Upper lobe of right lung (tissue), 1 donor: ENCODE measurements at places on chromosomes 4 and X. TPM values are rescaled to one million over a fixed set of nuclear protein-coding genes. Genes with fewer than 3 reads are reported as not detected.

- no peaks in the 10 kb centered on the region for H3K27me3 ChIP-seq
- H3K36me3 ChIP-seq = no peaks in the 10 kb centered on the region
These were observed 18.1 kb downstream of the SMIM31 start for GRCh38 chr4:164772076-164772475.

- no peaks in the 10 kb centered on the region for H3K27me3 ChIP-seq
- H3K4me3 ChIP-seq = no peak overlapping the region
- DNase-seq = no peak
- no peak overlapping the region for H3K27ac ChIP-seq
These were observed 31.0 kb downstream of the TAB3 start for GRCh38 chrX:30858098-30858497.

- H3K27ac ChIP-seq = peak overlapping the region; percentile 13
- H3K36me3 ChIP-seq = no peaks in the 10 kb centered on the region
- H3K4me3 ChIP-seq = peak overlapping the region; percentile 55
- peaks cover 9% of the 10 kb centered on the region for H3K4me1 ChIP-seq
- DNase-seq = peak; percentile 70
- peaks cover 24% of the 10 kb centered on the region for H3K27me3 ChIP-seq
These were observed 664 bp downstream of the PRSS12 start for GRCh38 chr4:118351851-118352827.

DNA sequence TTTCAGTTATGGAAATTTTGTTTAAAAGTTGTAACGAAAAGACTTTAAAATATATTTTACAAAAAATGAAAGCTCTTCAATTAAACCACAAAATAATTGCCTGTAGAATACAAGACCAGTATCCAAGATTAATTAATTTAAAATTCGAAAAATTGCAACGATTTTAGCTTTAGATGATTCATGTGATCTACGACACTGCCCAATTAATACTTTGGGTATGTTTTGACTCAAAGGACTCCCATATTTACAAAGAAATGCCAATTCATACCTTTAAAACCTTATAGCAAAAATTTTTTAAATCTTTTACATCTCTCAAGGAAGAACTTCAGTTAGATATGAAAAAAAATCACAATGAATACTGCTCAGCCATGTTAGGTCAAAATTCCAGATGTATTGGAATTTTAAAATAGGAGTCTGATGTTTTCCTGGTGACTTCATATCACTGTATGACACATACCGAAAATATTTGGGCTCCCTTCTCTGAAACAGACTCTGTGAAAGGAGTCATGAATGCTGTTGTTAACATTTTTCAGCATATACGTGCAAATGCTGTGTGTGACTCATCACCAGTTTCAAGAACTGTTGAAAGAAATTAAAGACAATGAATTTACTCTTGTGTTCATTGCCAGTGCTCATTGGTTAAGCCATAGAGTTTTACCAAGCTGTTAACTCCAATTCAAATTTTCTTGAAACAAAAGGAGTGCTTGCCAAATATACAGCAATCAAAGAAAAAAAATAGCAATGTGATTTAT is 13.8 kb upstream of the SMS start:
- no peaks in the 10 kb centered on the region for H3K27me3 ChIP-seq
- peak overlapping the region; percentile 51 for H3K27ac ChIP-seq
- peak overlapping the region; percentile 23 for H3K4me3 ChIP-seq
- H3K36me3 ChIP-seq = no peaks in the 10 kb centered on the region
- no peak for DNase-seq

GRCh38 chr4:112748352-112748878 is 111.5 kb downstream of the LARP7 start:
- no peaks in the 10 kb centered on the region for H3K27me3 ChIP-seq
- no peaks in the 10 kb centered on the region for H3K36me3 ChIP-seq
- H3K4me3 ChIP-seq = no peak overlapping the region
- DNase-seq = no peak

GRCh38 chrX:47515941-47516665 is 33.1 kb upstream of the ZNF41 start:
- no peak overlapping the region for H3K27ac ChIP-seq
- H3K27me3 ChIP-seq = no peaks in the 10 kb centered on the region
- DNase-seq = no peak
- no peak overlapping the region for H3K4me3 ChIP-seq

DNA sequence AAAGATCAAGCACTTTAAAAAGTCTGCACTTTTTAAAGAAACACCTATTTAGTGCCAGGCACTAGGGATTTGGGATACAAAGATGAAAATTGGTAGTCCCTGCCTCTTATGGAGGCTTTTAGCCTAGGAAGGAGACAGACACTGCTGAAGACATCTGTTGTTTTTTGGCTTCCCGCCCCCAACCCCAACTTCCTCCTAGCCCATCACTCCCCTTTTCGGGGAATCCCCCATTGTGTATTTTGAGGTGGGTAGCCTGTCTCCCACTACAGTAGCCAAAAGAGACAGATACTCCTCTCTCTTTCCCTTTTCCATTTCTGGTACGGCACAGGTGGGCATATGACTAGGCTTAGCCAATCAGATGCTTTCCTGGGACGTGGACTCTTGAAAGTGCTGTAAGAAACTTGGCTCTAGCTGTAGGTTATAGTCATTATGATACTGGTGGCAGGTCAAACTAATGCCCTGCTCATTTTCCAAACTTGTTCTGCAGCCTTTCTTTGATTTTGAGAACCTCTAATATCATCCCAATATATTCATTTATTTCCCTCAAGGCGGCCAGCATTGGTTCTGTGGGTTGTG is 194.6 kb upstream of the RBPJ start:
- no peaks in the 10 kb centered on the region for H3K36me3 ChIP-seq
- DNase-seq = no peak
- no peak overlapping the region for H3K27ac ChIP-seq
- H3K4me1 ChIP-seq = no peaks in the 10 kb centered on the region
- H3K27me3 ChIP-seq = no peaks in the 10 kb centered on the region
- H3K4me3 ChIP-seq = no peak overlapping the region

- H3K4me1 ChIP-seq = peaks cover 3% of the 10 kb centered on the region
- DNase-seq = no peak
- no peak overlapping the region for H3K27ac ChIP-seq
These were observed 5.8 kb downstream of the CCNQ start for GRCh38 chrX:153592966-153593688.

- peaks cover 24% of the 10 kb centered on the region for H3K36me3 ChIP-seq
- no peaks in the 10 kb centered on the region for H3K4me1 ChIP-seq
- H3K27ac ChIP-seq = no peak overlapping the region
- H3K27me3 ChIP-seq = no peaks in the 10 kb centered on the region
- no peak overlapping the region for H3K4me3 ChIP-seq
- DNase-seq = no peak
These were observed 22.2 kb downstream of the CENPC start for GRCh38 chr4:67522851-67523671.

ZCCHC18 gene
- 1.6 TPM for total RNA-seq

SHROOM4 gene
- total RNA-seq = 43.5 TPM

PLK4 gene
- 0.69 TPM for total RNA-seq
